ENCODE measurements at places on chromosomes 2 and 18. TPM values are rescaled to one million over a fixed set of nuclear protein-coding genes. Genes with fewer than 3 reads are reported as not detected.

GRCh38 chr2:216626168-216626874, 6.9 kb upstream of the IGFBP2 start:
- DNase-seq: no peak

Gene CAPN10
- total RNA-seq: 22.5 TPM

Gene EPB41L3
- 0.97 TPM for total RNA-seq

GRCh38 chr2:44596537-44597320, 235.0 kb downstream of the CAMKMT start:
- DNase-seq: no peak

GRCh38 chr18:62848946-62849345, 133.6 kb downstream of the PHLPP1 start:
- no peak for DNase-seq

DNA sequence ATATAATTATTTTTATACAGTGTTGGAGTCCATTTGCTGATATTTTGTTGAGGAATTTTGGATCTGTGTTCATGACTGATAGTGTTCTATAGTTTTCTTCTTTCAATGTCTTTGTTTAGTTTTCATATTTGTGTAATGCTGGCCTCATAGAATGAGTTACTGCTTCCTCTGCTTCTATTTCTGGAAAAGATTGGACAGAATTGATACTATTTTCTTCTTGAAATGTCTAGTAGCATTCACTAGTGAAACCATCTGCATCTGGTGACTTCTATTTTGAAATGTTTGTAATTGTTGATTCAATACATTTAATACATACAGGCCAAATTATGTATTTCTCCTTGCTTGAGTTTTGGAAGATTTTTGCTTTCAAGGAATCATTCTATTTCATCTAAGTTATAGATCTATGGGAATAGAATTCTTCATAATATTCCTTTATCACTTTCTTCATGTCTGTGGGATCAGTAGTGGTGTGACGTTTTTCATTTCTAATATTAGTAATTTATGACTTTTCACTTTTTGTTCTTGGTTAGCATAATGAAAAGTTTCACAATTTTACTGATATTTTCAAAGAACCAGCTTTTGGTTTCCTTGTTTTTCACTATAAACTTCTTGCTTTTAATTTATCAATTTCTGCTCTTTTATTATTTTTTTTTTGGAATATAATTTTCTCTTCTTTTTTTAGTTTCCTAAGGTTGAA, 509.9 kb upstream of the VRK2 start:
- DNase-seq: no peak

DNA sequence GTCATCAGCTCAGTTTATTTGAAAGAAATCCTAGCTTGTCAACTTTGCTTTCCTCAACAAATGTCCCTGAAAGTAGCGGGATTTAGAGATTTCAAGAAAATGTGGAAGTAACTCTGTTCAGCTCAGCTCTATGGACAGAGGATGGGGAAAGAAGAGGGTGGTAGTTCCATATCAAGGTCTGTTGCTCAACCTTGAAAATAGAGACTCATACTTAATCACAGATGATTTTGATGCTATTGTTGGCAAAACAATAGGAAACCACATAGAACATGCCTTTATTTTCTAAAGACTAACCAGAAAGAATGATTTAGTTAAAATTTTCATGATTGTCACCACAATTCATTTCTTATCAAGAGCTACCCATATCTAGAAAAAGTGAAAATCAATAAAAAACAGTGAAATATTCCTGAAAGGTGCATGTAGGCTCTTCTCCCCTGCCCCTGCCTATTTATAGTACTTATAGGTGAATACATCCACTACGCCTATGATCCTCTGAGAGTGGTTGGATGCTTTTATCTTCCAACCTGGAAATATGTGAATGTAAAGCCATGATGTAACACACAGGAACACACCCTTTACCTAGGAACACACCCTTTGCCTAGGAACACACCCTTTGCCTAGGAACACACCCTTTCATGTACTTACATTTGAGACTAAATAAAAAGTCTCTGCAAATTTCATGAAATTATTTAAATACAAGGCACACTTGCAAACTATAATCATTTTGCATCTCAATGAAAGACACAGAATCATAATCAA, 65.8 kb downstream of the ETAA1 start:
- no peak for DNase-seq

DNA sequence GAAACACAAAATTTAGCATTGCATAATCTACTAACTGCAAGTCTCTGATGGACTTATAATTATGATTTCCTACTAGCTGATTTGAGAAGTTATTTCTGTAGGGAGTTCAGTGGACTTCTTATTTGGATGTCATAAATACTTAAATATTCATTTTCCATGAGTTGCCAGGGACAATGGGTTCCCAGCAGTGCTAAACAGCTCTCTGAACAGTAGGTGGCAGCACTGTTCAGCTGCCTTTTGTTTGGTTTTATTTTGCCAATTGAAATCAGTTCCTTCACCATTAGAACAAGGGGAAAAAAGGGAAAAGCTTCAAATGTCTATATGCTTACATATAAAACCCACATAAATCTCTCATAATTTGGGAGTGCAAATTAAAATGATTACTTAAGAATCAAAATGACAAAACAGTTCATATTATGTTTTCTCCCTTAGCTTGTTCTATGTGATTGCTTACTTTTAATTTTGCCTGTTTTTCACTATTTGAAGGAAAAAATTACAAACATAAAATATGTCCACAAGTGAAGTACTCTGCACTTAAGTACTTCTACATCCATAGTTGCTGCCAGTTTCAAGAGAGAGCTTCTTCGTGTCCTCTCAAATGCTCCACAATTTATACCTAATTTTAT, 898.9 kb downstream of the CPS1 start:
- DNase-seq: peak; percentile 23

DNA sequence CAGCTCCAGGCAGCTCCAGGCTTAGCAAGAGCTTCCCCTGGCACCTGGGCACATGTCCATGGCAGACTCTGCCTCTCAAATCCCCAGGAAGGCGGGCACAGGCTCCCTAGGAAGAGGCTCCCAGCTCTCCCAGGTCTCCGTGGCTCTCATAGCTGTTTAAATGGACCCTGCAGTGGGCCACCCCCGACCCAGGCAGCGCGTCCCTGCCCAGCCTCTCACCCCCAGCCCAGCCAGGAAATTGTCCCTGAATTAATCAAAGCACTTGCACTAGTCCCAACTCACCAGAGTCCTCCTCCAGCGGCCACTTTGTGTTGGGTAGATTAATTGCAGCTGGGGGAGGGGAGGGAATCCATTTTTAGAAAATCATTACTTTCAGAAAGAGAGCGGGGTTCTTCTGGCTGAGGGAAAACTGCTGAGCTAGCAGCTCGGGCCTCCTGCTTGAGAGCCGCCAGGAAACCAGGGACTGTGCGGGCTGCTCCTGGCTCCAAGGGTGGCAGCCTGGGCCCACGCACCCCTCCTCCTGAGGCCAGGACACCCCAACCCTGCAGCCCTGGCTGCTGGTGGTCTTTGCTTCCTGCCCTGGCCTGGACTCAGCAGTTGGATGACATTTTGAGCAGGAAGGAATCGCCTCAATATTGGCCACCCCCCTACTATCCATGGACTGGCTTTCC, 36.0 kb downstream of the SMAD7 start:
- DNase-seq: no peak

Gene FSHR
- total RNA-seq: not detected

DNA sequence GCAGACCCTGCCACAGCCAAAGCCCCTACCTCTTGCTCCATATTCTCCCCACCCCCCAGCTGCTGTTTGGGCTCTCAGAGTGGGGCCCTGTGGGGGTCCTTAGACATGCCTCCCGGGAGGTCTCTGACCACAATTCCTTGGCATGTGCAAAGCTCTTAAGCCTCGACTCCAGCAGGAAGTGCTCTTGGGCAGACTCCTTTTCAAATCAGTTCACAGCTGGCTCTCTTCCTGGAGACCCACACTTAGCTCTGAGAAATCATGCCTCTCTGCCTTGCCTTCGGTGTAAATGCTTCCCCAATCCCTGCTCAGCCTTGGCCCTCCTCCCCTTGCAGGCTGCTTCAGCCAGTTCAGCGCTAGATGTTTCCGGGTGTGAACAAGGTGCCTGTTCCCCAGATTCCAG, 46.9 kb downstream of the NGEF start:
- no peak for DNase-seq

Gene ZC3H8
- 5.5 TPM for total RNA-seq

Gene CCDC148
- 0.32 TPM for total RNA-seq

- peak; percentile 35 for DNase-seq
Measured at GRCh38 chr18:76364282-76365259, 130.5 kb downstream of the ZNF516 start.

Gene STEAP3
- total RNA-seq: 14.5 TPM

GRCh38 chr18:77132369-77133050, at the start of gene MBP:
Gene MBP (minus strand): TSS chr18:77132783. CDS start chr18:77105261, 27,522 bp downstream.
- no peak for DNase-seq

DNA sequence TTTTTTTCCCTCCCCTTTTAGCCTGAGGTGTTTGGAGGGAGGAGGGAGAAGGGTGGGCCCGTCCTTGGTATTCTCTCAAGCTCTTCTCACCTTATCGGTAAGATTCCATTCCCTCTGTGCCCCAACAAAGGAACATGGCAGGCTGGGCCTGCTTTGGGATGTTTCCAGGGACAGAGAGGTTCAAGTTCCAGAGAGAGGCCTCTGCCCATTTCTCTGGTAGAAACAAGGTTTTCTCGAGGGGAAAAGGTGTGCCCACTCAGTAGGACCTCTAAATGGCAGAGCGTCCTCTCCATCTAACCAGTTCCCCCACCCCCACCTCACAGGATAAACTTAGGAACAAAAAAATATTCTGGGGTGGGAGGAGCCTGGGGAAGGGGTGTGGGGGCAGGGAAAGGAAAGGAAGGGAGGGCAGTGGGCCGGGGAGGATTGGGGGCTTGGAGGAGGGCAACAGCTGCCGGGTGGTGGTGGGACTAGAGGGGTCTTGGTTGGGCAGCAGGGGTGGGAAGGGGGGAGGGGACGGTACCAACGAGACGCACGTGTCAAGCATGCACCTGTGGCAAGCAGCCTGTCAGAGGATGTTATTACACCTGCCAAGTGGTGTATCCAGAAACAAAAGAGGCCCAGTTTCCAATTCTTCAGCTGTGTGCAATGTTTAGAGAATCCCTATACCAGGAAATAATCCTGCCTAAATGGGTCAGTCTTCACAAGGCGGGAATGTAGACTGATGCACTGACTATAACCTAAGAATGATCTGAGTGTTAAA, 2.1 kb downstream of the PCBP1 start:
- DNase-seq: peak; percentile 27

DNA sequence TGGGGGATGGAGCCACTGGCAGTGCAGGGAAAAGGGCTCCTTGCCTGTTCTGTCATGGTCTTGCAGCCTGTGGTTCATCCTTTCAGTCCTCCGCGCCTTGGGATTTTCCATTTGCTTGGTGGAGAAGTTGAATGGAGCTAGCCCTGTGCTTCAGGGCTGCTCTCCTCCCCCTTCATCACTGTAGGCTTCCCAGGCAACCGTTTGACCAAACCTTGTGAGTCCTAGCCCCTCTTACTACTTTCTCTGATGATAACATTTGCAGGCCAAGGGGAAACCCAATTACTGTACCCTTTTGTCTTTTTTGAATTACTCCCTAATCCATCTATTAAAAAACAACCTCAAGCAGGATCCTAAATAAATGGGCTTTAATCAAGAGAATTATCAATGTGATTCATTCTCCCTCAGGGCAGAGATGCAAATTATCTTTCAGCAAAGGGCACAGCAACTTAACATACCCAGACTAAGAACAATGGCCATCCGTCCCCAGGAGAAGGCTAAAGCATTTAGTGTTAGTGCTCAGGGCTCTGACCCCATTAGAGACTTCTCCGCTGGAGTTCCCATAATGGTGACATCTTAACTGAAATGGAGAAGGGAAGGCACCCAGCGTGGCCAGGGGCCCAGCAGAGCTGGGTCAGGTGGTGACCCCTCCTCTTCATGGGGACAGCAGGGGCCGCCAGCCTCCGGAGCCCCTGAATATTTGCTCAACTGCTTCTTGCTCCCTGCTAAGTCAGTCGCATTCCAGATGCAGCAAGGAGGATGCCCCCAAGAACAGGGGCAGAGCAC, 40.7 kb downstream of the RHOB start:
- DNase-seq: no peak

- DNase-seq: no peak
Measured at GRCh38 chr18:78716022-78716421, 263.6 kb upstream of the SALL3 start.

- no peak for DNase-seq
Measured at GRCh38 chr2:98090951-98091350, 4.0 kb downstream of the VWA3B start.

DNA sequence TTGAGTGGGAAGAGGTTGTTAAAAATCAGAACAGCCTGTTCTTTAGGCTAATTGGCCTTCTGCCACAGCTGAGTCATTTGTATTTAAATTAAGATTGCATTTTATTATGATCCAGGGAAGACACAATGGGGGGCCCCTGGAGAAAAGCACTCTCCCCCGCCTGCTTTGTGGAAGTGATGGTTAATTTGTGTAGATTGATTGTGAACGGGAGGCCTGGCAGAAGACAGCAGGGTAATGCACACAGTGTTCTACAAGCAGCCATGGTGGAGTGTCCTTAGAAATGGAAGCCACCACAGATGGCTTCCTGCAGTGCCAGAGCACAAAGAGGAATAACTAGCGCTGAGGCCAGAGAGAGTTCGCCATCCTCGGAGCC, 19.6 kb downstream of the RAMP1 start:
- DNase-seq: peak; percentile 71

GRCh38 chr2:68468801-68469200, 1.4 kb downstream of the APLF start:
- no peak for DNase-seq

Gene SNTG2
- under 0.01 TPM for total RNA-seq

GRCh38 chr2:16212321-16212720, 272.0 kb downstream of the MYCN start:
- no peak for DNase-seq

DNA sequence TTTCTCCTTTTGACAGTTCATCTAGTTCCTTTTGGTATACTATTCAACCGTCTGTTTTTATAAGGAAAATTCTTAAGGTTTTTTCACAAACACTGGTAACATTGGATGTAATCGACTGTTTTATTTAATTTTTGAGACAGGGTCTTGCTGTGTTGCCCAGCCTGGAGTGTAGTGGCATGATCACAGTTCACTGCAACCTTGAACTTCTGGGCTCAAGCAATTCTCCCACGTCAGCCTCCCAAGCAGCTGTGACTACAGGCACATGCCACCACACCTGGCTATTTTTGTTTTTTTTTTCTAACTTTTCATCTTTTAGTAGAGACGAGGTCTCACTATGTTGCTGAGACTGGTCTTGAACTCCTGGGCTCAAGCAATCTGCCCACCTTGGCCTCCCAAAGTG, 104.4 kb upstream of the DNMT3A start:
- no peak for DNase-seq

Gene MEIS1
- 107 TPM for total RNA-seq

DNA sequence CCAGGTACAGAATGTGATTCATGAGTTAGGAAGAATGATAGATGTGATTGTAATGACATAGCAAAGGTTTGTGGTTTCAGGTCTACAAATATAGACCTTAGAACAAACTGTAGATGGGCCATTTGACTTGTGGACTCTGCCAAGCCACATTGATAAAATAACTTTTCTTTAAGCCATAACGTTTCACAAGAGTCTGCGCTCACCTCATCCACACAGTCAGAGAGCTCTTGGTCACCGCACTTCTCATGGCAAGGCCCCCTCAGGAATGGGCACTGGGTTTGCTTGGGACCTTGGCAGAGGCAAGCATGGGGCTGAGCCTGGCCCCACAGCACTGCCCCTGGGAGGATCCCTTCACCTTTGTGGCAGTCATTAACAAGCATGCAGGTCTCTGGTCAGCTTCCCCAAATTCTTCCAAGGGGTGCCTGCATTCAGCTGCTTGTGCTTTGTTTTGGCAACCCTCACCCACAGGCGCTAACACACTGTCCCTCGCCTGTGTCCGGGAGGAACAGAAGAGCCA, 14.0 kb downstream of the ARMC9 start:
- DNase-seq: no peak

Gene LTBP1
- total RNA-seq: 33.7 TPM

GRCh38 chr2:37343537-37344434, 644 bp upstream of the QPCT start:
- peak; percentile 45 for DNase-seq

Gene KATNAL2
- 2.9 TPM for total RNA-seq

Measured in fibroblast of villous mesenchyme (primary cell).